ENCODE measurements at places on chromosomes 7 and 10. TPM values are rescaled to one million over a fixed set of nuclear protein-coding genes. Genes with fewer than 3 reads are reported as not detected.
A peak's percentile ranks its signal among the peaks of the same experiment; 100 is the strongest.

GRCh38 chr10:76695069-76695468 lies 942.5 kb downstream of the KCNMA1 start:
- no peak for DNase-seq

GRCh38 chr7:19681596-19681995 lies 27.2 kb downstream of the POLR1F start:
- no peak for DNase-seq

- peak; percentile 85 for DNase-seq
These were observed 55.2 kb downstream of the FHIP2A start for GRCh38 chr10:114876602-114877300.

The SDK1 gene
- total RNA-seq, result 8.4 TPM

- no peak for DNase-seq
These were observed 55.6 kb downstream of the DNAJB6 start for GRCh38 chr7:157392256-157393037.

DNA sequence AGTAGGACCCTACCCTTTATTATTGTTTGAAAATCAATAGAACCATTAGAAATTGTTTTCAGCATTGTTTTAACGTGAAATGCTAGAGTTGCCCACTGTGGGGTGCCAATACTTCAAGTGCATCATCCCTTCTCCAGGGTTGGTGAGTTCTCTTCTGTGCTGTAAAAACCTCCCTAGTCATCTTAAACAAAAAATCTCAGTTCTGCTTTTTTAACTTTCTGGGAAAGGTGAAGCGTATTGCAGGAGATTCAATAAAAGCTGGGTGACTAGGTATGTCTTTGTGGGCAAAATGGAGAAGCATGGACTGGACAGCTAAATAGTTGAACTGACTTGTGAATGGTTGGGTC lies 699.1 kb downstream of the SUGCT start:
- no peak for DNase-seq

DNA sequence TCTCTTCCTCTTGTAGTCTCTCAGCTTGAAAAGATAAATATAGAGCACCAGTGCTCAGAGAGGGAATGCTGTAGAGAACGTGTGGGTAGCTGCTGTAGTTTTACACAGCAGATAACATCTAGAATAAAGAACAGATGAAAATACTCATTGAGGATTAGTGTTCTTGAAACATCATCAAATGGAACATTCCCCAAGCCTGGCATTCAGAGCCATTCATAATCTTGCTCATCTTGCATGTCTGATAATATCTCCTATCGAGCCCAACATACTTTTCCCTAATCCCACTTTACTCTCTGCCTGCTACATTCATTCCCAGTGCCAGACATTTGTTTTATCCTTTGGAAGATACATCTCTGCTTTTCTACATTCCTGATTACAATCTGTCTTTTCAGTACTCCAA lies 35.2 kb downstream of the MCU start:
- DNase-seq, result no peak

DNA sequence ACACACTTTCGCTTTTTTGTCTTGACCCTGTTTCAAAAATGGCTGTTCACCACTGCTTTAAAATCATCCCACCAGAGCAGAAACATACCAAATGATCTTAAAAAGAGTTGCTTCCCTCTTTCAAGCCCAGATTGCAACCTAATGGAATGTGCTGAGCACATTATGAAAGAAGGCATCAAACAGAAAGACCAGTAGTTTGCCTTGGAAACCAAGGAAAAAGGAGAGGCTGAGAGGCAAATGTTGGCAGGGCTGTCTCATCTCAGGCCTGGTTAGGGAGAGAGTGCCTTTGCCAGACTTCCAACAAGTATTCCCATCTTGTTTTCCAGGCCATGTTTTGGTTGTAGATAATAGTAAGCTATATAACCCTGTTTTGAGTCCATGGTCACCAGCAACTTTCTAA lies 64.3 kb downstream of the ABCB4 start:
- DNase-seq, result no peak

The SEPTIN14 gene
- total RNA-seq, result not detected

DNA sequence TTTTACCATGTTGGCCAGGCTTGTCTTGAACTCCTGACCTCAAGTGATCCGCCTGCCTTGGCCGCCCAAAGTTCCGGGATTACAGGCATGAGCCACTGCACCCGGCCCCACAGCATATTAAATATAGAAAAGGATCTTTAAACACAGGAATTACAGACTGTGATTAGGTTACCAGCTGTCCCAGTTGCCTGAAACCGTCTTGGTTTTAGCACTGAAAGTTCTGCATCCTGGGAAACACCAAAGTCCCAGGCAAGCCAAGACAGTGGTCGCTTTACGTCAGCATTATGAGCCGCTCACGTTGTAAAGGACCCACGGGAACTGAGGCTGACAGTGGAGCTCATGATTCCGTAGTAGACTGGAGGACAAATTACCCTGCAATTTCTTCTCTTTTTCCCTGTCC lies 69.0 kb upstream of the FAM180A start:
- DNase-seq, result no peak

GRCh38 chr7:12199363-12199762 lies 11.7 kb upstream of the TMEM106B start:
- DNase-seq, result no peak

The SPDYE2 gene
- total RNA-seq, result not detected

The CAMK1D gene
- total RNA-seq, result 5.6 TPM

- no peak for DNase-seq
These were observed 2.9 kb downstream of the IGF2BP3 start for GRCh38 chr7:23467291-23467805.

The PTF1A gene
- not detected for total RNA-seq

- DNase-seq, result no peak
These were observed 1.3 kb upstream of the ATXN7L1 start for GRCh38 chr7:105877736-105878135.

The NODAL gene
- total RNA-seq, result 84.7 TPM

DNA sequence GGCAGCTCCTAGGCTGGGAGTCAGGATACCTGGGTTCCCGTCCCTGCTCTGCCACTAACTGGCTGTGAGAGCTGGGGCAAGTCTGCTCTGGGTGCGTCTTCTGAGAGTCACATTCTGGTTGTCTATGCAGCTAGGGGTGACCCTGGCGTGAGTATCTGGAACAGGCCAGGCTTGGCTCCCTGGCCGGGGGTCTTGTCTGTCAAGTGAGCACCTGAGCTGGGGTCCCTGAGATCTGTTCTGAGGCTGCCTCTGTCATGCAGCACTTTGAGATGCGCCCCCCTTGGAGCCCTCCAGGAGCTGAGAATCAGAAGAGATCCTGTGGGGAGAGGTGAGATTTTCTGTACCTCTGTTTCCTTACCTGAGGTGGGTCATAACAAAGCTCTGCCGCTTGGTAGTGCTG lies 7.5 kb downstream of the AGAP3 start:
- DNase-seq, result no peak

The GPNMB gene
- 1.2 TPM for total RNA-seq

GRCh38 chr7:130970196-130970595 lies 236.2 kb upstream of the KLF14 start:
- no peak for DNase-seq

GRCh38 chr10:114824391-114824790 lies 2.8 kb downstream of the FHIP2A start:
- no peak for DNase-seq

GRCh38 chr10:63260103-63260859 lies 127.2 kb downstream of the NRBF2 start:
- no peak for DNase-seq

DNA sequence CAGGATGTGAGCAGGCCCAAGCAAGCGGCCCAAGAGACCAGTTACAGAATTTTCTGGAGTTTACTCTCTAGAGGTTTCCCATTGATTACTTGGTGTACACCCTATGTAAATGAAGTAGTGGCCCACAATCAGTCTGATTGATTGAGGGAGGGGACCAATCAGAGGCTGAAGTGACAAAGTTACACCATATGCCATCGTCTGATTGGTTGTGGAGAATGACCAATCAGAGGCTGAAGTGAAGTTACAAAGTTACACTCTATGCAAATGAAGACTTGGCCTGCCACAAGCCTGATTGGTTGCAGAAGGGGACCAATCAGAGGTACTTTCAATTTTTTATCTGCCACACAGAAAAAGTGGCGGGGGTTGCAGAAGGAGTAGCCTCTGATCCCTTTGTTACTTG lies 83.7 kb downstream of the KIF20B start:
- no peak for DNase-seq

The VGF gene
- total RNA-seq, result 37.1 TPM

DNA sequence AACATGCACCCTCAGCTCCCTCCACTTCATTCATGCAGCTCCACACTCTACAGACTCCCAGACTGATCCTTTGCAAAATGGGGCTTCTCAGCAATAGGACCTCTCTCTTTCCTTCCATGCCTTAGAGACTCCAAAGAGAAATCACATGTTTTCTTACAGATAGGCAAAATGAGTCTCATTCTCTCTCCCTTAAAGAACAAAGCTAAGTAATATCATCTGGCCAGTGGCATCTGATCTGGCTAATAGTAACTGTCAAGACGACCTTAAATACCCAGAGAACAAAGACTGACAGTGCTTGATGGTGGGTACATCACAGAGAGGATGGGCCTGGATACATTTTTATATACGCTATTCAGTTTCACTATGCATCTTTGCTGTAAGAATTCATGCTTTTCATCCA lies 43.1 kb upstream of the CALD1 start:
- DNase-seq, result no peak

DNA sequence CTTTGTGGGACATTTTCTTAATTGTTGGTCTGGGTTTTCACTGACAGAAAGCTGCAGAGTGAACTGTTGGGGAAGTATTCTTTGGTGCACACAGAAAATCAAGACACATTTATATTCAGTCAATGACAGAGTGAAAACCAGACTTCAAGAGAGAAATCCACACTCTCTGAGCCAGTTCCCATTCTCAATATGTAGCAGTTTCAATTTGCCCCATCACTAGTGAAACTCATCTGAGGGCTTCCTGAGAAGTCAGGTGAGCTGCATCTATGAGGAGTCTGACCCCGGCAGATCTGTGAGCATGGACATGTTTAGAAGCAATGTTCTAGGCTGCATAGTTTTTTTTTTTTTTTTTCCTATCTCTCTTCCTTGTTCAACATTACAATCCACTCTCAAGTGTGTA lies 163.7 kb upstream of the AHR start:
- no peak for DNase-seq

The PODXL gene
- 727 TPM for total RNA-seq
